ENCODE measurements at places on chromosomes 5 and 9.

DNA sequence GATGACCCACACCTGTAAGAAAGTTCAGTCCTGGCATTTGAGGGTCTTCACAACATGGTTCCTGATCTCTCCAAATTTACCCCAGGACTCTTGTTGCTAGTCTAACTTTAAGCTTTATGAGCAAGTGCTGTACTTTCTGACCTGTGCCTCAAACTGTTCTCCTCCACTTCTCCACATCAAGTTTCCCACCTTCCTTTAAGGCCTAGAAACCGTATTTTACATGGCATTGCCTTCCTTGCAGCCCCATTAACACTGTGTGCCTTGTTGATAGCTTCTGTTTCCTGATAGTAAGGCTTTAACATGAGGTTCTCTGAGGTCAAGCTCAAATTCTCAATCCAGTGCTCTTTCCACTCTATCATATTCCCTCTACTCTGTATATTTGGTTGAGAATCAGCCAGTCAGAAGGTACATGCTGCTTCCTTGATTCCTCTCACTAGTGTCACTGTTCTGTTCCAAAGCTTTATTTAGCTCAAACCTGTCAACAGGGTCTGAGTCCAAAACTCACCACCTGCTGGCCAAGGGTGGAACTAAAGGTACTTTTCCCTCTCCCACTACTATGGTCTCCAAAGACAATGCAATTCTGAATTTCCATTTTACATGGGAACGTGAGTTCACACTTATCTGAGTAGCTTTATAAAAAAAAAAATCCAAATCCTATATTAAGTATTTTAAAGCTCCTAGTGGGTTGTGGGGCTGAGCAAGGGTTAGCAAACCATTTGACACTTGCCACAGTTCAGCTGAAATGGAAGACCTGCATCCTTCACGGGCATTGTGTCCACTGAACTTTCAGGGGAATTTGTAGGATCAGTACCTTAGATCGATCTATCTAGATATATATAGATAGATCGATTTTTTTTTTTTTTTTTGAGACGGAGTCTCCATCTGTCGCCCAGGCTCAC lies 21.1 kb downstream of the VCP start:
- peak; percentile 62 for DNase-seq

DNA sequence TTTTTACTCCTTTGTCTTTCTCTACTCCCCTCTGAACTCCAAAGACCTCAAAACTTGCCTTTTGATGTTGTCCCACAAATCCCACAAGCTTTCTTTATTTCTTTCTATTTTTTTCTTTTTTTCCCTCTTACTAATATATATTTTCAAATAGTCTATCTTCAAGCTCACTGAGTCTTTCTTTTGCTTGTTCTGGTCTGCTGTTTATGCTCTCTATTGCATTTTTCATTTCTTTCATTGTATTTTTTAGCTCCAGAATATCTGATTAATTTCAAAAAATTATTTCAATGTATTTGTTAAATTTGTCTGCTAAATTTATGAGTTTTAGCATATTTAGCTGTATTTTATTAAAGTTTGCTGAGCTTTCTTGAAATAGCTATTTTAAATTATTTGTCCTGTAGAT lies 223.3 kb upstream of the IRX1 start:
- DNase-seq = no peak

- no peak for DNase-seq
These were observed 5.5 kb upstream of the DPM2 start for GRCh38 chr9:127943011-127943662.

- no peak for DNase-seq
These were observed 1359.8 kb upstream of the CDH9 start for GRCh38 chr5:28398185-28398584.

DNA sequence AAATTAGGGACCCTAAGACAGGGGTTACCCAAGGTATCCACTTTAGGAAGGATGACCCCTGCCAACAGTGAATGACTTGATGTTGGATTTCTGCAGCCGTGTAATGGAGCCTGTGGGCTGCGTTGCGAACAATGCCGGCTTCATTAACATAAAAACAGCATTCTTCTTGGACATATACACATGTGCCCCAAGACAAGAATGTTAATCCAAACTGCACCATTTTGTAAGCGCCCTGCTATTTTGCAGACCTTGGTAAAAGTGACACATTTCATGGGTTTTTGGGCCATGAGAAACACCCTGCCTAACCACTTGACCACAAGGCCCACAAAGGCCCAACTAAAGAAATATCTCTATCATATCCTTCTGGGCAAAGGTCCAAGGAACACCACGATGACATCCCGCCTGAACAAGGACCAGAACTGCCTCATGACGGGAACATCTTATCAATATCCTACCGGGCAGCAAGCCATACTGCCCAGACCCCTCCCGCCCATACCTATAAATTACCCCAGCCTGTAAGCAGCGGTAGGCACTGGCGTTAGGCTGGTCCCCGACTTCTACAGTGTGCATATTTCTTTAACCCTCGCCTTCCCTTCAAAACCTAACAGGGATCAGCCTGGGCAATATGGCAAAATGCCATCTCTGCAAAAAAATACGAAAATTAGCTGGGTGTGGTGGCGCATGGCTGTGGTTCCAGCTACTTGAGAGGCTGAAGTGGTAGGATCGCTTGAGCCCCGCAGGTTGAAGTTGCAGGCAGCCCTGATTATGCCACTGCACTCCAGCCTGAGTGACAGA lies 9.7 kb upstream of the PDCD1LG2 start:
- no peak for DNase-seq

DNA sequence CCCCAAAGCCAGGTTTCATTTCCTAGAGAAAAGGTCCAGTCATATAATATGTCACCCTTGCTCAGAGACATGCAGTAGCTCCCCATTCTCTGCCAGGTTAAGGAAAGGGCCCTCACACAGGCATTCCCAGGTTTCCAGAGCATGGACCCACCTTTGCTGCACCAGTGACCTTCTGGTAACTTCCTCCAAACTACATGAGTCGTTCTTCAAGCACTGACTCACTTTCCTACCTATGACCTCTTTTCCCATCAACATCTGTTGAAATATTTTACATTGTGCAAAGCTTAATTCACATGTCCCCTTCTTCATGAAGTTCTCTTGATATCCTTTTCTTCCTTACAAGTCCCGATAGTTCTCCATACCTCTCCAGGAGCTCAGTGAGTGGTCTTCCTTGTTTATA lies 25.9 kb downstream of the SH3TC2 start:
- DNase-seq = no peak

- DNase-seq = no peak
These were observed 995.8 kb upstream of the WWC1 start for GRCh38 chr5:167295681-167296005.

DNA sequence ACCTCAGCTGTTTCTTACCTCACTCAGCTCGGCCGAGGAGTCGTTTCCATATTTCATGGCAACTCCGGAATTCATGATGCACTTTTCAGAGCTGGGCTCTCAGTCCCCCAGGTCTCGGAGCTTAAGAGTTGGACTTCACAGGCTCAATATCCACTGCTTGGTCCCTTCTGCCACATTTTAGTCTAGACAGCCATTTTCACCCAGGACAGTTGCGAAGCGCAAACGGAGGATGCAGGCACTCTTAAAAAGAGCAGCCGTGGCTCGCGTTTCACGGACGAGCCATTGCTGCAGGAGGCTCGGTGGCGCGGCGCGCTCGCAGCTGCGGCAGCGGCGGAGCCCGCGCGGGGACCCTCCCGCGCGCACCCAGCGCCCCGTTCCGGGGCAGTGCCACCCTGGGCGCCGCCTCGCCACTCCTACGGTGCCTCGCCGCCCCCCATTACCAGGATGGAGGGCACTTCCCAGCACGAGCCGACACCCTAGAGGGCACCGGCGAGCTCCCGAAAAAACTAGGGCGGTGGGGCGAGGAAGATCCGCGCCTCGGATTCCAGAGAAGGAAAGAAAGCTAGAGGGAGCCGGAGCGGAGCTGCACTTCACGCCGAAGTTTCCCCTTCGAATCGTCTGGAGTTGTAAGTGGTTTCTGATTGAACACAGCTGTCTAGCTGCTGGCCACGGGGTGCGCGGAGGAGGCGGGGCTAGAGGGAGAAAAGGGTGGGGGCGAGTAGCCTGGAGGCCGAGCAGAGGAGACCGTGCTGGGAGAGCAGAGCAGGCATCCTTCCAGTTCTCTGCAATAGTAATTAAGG lies 140.3 kb downstream of the TSSK1B start:
- DNase-seq = peak; percentile 63

- DNase-seq = no peak
These were observed 5.0 kb upstream of the GSN start for GRCh38 chr9:121262953-121263352.

DNA sequence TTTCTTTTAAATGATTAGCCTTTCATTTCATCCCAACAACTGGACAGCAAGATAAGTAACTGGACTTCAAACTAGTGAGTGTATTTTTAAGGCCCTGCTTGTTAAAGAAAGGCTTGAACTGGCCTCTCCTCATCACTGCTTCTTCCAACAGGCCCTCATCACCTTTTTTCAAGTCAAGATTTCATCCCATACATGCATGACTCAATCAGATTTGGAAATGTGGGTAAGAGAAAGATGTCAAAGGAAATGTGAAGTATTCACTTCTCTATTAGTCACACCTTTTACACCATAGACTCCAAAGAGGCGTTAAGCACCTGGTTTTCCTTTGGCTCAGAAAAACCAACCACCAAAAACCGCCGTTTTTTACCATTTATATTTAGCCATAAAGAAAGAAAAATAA lies 4.9 kb downstream of the NR4A3 start:
- DNase-seq = no peak

DNA sequence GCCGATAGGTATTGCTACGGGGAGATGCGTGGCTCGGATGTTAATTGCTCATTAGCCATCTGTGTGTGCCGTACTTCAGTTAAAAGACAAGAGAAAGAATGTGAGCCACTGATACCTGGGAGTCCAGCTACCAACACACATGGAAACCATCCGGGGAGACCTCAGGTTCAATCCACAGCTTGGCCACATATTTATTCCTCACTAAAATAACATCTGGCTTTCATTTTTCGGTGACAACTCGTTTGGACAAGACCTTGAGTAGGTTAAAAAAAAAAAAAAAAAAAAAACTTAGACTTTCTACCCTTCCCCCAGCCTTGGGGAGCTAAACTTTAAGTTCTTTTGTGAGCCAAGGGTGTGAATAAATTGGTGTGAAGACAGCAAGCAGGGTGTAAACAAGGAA lies 84.1 kb downstream of the SLIT3 start:
- no peak for DNase-seq

GRCh38 chr5:29230591-29230990 lies 1962.9 kb upstream of the CDH6 start:
- DNase-seq = no peak

DNA sequence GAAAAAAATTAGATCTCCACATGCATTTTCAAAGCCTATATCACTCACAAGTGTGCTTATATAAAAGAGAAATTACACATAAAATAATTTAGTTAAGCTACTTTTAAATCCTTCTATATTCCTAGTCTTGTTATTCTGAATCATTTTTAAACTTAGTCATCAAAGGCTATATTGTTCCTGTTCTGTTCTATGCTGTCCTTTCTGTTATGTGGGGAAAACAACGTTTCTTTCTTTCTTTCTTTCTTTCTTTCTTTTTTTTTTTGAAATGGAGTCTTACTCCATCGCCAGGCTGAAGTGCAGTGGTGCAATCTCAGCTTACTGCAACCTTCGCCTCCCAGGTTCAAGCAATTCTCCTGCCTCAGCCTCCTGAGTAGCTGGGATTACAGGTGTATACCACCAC lies 389.2 kb upstream of the FTMT start:
- no peak for DNase-seq

- no peak for DNase-seq
These were observed 4.8 kb downstream of the DENND1A start for GRCh38 chr9:123925161-123925560.

GRCh38 chr9:110994771-110995241 lies 43.5 kb downstream of the LPAR1 start:
- DNase-seq = peak; percentile 96

DNA sequence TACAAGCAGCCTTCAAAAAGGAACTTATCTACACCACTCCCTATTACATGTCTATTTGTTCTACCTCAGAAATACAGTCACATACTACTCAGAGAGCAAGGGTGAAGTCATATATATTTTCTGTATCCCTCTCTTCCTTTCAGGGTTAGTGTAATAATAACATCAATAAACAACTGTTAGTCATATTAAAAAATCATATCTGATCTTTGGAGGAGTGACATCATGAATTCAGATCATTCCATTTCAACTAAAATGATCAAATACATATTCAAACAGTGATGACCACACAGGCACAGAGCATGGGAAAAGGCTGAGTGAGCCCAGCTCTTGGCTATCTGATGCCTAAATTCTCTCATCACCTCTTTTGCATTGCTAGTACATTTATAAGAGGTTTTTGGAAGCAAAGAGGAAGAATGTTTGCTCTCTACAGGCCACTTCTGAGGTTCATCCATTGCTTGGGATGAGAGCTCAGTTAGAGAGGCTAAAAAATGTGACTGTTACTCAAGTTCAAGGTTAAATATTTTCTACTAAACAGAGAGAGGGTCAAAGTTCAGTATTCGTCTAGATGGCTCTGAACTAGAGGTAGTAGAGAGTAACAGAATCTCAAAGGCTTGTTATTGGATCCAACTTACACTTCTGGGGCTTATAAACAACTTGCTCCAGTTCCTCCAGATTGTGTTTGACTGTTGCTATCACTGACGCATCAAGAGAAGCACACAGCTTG lies 39.0 kb downstream of the RIGI start:
- DNase-seq = no peak

DNA sequence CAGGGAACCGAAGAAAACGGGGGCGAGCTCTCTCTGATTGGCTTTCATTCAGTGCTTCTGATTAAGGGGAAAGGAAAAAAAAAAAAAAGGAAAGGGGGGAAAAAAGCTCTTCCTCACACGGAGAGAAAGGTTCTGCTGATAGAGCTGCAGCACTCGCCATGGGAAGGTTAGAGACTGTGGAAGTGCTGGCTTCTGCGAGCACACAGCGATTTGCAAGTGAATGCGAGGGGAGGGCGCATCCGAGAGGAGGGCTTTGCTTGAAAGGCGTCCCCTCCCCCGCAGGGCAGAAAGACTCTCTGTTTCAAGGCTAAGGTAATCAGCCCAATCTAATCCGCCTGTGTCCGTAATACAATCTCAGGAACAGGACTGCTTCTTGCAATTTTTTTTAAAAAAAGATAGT lies at the start of gene CDH10:
Gene CDH10, minus strand, starts transcription at position 218 of the 400 bp plus-strand sequence. CDS start 51,488 bp downstream, outside the sequence.
- no peak for DNase-seq

- DNase-seq = peak; percentile 84
These were observed 15.8 kb upstream of the RAPGEF1 start for GRCh38 chr9:131755541-131756198.

- DNase-seq = no peak
These were observed 18.6 kb upstream of the SLC25A51 start for GRCh38 chr9:37922363-37923117.

GRCh38 chr5:56064984-56065383 lies 70.2 kb upstream of the IL6ST start:
- DNase-seq = no peak

DNA sequence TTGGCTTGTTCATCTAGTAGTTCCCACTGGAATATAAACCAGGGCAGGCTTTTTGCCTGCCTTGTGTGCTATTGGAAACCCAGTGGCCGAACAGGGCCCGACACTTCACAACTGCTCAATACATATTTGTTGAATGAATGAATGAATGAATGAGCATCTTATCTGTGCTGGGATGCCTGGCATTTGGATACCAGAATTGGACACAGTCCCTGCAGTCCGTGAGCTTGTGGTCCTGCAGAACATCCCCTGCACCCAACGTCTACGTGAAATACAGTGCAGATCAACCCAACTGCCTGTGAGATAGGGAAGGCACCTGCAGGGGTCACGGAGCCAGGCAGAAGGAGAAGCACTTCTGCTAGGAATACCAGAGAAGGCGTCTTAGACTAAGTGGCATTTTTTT lies 30.0 kb upstream of the COL15A1 start:
- no peak for DNase-seq
